Right lobe of liver (tissue), 6 donors: ENCODE measurements at places on chromosomes 2 and 18. TPM values are rescaled to one million over a fixed set of nuclear protein-coding genes. Genes with fewer than 3 reads are reported as not detected.

The GAL3ST2 gene
- 0.70 TPM for total RNA-seq

DNA sequence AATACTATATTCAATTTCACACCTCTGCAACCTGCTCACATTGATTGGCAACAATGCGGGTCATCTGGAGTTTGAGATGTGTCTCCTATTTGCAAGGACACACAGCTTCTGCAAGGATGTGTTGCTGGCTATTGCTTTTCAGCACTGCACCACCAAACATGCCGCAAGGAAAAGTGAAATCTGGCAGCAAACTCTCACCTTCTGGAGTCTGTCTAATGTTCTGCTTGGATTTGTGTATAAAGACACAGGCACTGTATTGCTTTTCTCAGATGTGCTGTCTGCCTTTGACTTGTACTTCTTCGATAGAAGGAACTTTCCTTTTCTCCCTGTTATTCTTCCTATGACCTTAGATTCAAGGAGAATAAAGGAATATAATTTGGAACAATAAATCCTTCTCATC lies 138.6 kb upstream of the EPHA4 start:
- no peak overlapping the region for H3K27ac ChIP-seq
- DNase-seq, result no peak
- no peaks in the 10 kb centered on the region for H3K27me3 ChIP-seq
- H3K4me1 ChIP-seq, result no peaks in the 10 kb centered on the region
- no peaks in the 10 kb centered on the region for H3K36me3 ChIP-seq
- H3K4me3 ChIP-seq, result no peak overlapping the region

DNA sequence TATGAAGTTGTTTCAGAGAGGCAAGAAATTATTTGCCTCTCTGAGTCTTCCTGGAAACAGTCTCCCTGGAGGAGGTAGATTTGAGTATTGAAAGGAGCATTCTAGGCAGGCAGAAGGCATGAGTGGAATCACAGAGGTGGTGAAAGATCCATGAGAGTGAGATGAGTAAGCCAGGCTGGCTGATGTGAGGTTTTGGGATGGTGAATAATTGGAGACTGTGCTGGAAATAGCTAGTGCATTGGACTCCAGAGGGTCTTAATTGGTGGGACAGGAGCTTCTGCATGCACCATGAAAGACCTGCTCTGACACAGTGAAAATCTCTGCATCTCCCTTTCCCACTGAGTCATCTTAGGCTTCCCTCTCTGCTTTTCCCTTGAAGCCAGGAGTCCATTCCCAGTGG lies 46.3 kb downstream of the CDC42EP3 start:
- no peaks in the 10 kb centered on the region for H3K36me3 ChIP-seq
- no peak overlapping the region for H3K27ac ChIP-seq
- H3K4me3 ChIP-seq, result no peak overlapping the region
- no peaks in the 10 kb centered on the region for H3K27me3 ChIP-seq
- no peaks in the 10 kb centered on the region for H3K4me1 ChIP-seq
- DNase-seq, result no peak

The RFX8 gene
- total RNA-seq, result not detected

- H3K4me3 ChIP-seq, result no peak overlapping the region
- H3K27me3 ChIP-seq, result no peaks in the 10 kb centered on the region
- no peaks in the 10 kb centered on the region for H3K4me1 ChIP-seq
- H3K36me3 ChIP-seq, result peaks cover 71% of the 10 kb centered on the region
- DNase-seq, result no peak
Observed at GRCh38 chr2:128008074-128008672, 19.7 kb downstream of the SAP130 start.

The SIGLEC15 gene
- not detected for total RNA-seq

DNA sequence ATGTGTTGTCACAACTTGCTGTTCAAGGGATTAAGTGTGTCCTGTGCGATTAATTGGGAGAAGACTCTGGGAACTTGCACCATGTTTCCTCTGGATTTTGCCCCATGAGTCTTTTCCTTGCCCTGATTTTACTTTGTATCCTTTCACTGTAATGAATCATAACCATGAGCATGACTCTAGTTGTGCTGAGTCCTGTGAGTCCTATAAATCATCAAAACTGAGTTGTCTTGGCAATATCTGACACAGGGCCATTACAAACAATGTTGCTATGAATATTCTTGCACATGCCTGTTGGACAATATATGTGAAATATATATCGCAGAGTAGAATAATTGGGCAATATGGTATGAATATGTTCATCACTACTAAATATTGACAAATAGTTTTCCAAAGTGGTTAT lies 56.5 kb upstream of the COL5A2 start:
- H3K27ac ChIP-seq, result no peak overlapping the region
- no peaks in the 10 kb centered on the region for H3K27me3 ChIP-seq
- H3K4me1 ChIP-seq, result no peaks in the 10 kb centered on the region
- no peak overlapping the region for H3K4me3 ChIP-seq
- H3K36me3 ChIP-seq, result no peaks in the 10 kb centered on the region

The FKBP1B gene
- total RNA-seq, result 11.0 TPM

DNA sequence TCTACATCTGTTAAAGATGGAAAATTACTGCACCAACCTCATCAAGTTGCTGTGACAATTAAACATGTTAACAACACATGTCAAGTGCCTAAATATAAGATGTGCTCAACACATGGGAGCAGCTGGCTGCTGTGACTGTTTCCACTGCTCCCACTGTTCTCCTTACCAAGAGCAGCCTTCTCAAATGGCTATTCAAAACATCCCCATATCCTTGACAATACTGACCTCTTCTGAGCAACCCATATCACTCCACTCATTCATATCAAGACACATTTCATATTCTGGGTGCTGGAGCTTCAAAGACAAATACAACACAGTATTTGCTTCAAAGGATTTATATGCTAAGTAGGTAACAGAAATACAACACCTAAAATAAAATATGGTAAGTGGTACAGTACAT lies 60.3 kb downstream of the PIAS2 start:
- no peak for DNase-seq
- no peak overlapping the region for H3K4me3 ChIP-seq
- H3K27me3 ChIP-seq, result no peaks in the 10 kb centered on the region
- H3K36me3 ChIP-seq, result no peaks in the 10 kb centered on the region
- no peaks in the 10 kb centered on the region for H3K4me1 ChIP-seq

The FLACC1 gene
- total RNA-seq, result 0.98 TPM

GRCh38 chr2:19187323-19188020 lies 171.0 kb downstream of the OSR1 start:
- H3K27me3 ChIP-seq, result no peaks in the 10 kb centered on the region
- no peak overlapping the region for H3K27ac ChIP-seq
- no peaks in the 10 kb centered on the region for H3K36me3 ChIP-seq
- H3K4me3 ChIP-seq, result no peak overlapping the region
- DNase-seq, result no peak

The LOXL3 gene
- total RNA-seq, result 2.4 TPM

DNA sequence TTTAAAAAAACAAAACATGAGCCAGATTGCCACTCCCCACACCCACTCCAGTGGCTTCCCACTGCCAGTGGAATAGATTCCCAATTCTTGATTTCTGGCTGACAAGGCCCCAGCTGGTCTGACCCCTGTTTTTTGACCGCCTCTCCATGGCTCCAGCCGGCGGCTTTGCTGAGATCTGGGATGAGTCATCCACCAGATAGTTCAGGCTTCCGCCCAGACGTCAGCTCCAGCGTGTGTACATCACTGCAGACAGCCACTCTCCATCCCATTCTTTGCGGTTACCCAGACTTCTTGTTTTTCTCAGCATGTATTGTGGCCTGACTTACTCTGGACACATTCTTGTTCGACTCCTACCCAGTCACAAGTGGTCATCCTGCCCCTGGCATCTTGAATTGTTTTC lies 227.9 kb downstream of the GBX2 start:
- H3K4me1 ChIP-seq, result no peaks in the 10 kb centered on the region
- no peaks in the 10 kb centered on the region for H3K27me3 ChIP-seq
- H3K4me3 ChIP-seq, result no peak overlapping the region
- H3K27ac ChIP-seq, result no peak overlapping the region
- no peak for DNase-seq

DNA sequence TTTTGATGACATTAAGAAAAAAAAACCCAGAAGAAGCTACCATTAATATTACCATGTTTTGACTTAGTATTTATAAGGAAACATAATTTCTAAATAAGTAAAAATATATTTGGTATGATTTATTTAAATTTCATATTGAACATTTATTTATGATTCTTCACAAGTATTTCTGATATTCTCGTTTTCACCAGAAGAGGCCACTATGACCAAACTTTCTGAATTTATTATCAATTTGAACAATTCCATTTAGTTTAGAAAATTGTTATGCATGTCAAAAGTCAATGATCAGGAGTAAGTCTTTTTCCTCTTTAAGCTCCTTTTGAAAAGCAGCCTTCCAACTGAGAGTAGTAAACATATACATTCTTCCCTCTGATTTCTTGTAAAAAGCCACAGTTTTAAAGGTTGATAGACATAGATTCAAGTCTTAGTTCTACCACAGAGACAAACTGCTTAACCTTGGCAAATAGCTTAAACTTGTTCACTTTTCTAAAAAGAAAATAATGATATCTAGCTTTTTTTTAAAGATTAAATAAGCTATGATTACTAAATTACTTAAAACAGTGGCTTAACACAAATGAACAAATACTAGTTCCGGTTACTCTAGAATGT lies 329.9 kb downstream of the TRIB2 start:
- H3K4me1 ChIP-seq, result no peaks in the 10 kb centered on the region
- H3K4me3 ChIP-seq, result no peak overlapping the region
- H3K27me3 ChIP-seq, result no peaks in the 10 kb centered on the region
- H3K36me3 ChIP-seq, result no peaks in the 10 kb centered on the region

DNA sequence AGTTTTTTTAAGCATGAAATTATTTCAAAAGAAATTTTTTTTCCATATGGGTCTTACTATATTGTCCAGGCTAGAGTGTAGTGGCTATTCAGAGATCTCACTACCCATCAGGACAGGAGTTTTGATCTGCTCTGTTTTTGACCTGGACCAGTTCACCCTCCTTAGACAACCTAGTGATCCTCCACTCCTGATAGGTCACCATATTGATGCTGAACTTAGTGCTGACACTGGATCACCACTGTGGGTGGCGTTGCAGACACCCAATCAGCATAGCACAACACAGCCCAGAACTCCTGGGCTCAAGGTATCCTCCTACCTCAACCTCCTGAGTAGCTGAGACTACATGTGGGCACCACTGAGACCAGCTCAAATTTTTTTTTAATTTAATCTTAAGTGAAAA lies 8.2 kb downstream of the OLA1 start:
- no peak overlapping the region for H3K27ac ChIP-seq
- H3K27me3 ChIP-seq, result no peaks in the 10 kb centered on the region
- H3K4me1 ChIP-seq, result no peaks in the 10 kb centered on the region
- no peaks in the 10 kb centered on the region for H3K36me3 ChIP-seq
- H3K4me3 ChIP-seq, result no peak overlapping the region

DNA sequence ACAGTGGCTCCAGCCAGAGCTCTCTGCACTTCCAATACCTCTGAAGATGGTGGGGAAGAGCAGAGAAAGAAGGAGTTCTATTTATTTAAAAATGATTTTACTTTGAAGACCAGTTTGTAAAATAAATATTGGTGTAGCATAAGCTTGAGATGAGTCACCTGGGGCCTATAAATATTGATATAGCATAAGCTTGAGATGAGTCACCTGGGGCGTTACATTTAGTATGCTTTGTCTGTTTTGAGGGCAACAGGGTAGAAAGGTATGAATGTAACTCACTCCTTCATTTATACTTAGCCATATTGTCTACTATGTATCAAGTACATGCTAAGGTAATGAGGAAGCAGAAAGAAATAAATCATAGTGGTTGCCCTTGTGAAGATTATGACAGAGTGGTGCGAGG lies 7.7 kb upstream of the SULT1C4 start:
- H3K27ac ChIP-seq, result no peak overlapping the region
- no peak overlapping the region for H3K4me3 ChIP-seq
- no peak for DNase-seq
- no peaks in the 10 kb centered on the region for H3K27me3 ChIP-seq
- no peaks in the 10 kb centered on the region for H3K36me3 ChIP-seq

DNA sequence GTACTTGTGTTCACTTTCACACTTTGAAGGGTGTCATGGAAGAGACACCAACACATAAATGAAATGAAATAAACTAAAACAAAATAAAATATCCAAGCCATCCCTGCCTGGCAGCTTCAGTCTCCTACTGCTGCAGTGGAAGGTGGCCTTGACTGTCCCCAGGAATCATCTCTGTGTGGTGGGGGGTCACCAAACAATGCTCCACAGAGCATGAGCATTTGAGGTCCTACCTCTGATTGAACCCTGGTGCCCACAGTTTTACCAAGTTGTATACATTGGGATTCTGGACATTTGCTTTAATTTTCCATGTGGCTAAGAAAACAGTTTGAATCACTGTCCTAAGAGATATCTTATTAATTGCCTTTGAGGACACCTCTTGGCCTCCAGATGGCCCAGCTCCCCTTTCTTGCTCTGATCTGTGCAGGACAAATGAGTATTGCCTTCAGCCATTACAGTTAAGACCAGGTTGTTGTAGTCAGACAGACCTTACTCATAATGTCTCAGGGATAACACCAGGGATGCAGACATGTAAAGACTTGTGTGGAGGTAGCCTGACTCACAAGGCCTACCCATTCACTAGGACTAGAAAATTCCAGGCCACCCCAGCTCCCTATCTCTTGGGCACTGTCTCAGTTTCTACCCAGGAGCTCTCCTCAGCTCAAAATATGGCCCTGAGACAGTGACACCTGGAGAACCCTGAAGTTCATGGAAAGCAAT lies 195.0 kb downstream of the MYCN start:
- H3K27me3 ChIP-seq, result no peaks in the 10 kb centered on the region
- no peaks in the 10 kb centered on the region for H3K36me3 ChIP-seq
- no peak overlapping the region for H3K27ac ChIP-seq

The KCNK3 gene
- total RNA-seq, result 0.27 TPM

DNA sequence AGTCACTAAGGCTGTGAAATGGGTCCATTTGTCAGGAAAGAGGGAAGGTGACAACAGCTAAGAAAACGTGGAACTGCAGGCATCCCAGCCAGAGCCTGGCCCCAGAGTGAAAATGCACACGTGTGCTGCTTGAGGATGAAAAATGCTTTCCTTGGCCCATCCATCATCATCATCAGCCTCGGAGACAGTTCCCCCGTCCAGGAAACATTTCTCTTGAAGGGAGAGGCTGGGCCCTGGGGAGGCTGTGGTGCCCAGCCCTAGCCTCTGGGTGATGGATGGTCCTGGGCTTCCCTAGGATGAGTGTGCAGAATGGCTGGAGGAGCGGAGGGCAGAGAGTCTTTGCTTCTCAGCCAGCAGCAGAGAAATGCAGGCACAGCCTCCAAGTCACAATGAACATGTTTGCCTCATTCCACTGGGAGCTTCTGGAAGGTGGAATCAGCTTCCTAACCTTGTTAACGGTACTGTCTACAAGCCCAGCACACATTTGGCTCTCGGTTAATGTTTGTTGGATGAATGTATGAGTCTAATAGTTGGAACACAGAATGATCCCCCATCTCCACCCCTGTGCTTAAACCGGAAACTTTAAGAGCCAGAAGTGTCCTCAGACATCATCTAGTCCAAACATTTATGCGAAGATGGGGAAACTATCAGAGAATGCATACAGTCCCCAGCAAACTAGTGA lies 164.0 kb downstream of the RDH14 start:
- no peak overlapping the region for H3K4me3 ChIP-seq
- H3K4me1 ChIP-seq, result no peaks in the 10 kb centered on the region
- H3K27me3 ChIP-seq, result no peaks in the 10 kb centered on the region
- DNase-seq, result no peak

DNA sequence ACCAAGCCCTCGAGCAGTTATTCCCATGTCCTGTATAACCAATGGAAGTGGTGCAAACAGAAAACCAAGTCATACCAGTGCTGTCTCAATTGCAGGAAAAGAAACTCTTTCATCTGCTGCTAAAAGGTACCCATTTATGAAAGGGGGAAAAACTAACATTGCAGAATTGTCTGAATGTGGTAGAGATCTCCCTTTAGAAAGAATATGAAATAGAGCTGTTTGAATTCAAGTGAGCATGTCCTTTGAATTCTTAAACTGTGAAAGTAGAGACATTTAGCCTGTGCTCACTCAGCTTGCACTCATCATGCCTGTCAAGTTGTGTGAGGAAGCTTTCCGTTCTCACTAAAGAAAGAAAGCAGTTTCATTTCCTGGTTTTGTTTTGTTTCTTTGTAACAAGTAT lies 87.4 kb downstream of the EML4 start:
- no peak overlapping the region for H3K27ac ChIP-seq
- no peaks in the 10 kb centered on the region for H3K27me3 ChIP-seq
- DNase-seq, result no peak

The C2orf81 gene
- 0.31 TPM for total RNA-seq
